NCI-H146 (cell line): ENCODE measurements at places on chromosomes 2 and 18.

GRCh38 chr2:167857416-167857815, 390.0 kb downstream of the STK39 start:
- no peak for DNase-seq

- DNase-seq, result no peak
Observed at GRCh38 chr2:235238537-235238936, 255.3 kb upstream of the AGAP1 start.

- no peak for DNase-seq
Observed at GRCh38 chr2:66121946-66122345, 313.0 kb upstream of the MEIS1 start.

- DNase-seq, result no peak
Observed at GRCh38 chr2:20653695-20654534, 3.0 kb upstream of the HS1BP3 start.
